ENCODE measurements at places on chromosomes 3 and 15.
A peak's percentile ranks its signal among the peaks of the same experiment; 100 is the strongest.

DNA sequence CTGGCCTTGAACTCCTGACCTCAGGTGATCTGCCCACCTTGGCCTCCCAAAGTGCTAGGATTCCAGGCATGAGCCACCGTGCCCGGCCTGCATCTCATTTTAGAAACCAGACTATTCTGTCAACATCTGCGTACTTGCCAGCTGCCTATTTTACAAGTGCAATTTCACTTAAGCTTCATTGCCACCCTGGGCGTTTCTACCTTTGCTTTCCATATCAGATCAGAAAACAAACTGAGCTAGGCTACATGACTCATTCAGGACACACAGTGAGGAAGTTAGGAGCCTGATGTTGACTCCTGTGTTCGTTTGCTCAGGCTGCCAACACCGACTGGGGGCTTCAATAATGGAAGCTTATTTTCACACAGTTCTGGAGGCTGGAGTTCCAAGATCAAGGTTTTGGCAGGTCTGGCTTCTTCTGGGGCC lies 42.3 kb upstream of the KLHL25 start:
- no peak for DNase-seq

DNA sequence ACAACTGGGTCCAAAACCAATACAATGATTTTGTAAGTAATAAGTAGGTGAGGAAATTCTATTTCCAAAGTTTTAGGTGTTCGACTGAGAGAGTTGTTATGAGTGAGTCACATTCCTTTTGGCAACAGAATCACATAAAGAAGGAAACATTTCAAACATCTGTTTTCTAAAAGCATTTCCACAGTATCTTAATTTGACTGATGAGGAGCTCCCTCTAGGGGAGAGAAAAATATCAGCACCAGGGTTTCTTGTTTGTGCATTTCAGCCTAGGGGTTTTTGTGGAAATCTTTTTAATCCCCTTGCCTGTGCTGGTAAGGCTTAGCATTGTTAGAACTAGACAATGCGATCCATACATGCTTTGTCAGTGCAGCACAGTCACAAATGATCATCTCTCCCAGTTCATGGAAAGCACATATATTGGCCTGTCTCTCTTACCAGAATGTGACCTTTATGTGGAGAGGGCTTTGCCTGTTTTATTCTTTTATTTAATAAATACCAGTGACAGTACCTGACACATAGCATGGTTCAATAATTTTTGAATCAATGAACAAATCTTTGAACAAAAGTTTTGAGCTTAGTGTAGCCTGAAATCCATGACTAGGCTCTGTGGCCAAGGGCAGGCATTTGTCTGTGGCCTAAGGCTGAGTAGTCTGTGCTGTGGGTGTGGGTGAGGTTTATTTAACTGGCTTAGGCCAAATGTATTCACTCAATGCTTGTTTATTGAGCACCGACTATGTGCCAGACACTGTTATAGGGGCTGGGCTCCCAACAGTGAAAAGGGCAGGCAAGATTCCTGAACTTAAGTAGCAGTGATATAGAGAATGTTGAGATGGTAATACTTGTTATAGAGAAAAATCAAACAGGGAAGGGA lies 21.1 kb upstream of the IQCF6 start:
- peak; percentile 79 for DNase-seq

GRCh38 chr3:181711325-181712135 lies at the start of gene SOX2:
SOX2 (plus strand) TSS chr3:181711925; CDS start chr3:181712361, 436 bp downstream.
- DNase-seq, result peak; percentile 63

DNA sequence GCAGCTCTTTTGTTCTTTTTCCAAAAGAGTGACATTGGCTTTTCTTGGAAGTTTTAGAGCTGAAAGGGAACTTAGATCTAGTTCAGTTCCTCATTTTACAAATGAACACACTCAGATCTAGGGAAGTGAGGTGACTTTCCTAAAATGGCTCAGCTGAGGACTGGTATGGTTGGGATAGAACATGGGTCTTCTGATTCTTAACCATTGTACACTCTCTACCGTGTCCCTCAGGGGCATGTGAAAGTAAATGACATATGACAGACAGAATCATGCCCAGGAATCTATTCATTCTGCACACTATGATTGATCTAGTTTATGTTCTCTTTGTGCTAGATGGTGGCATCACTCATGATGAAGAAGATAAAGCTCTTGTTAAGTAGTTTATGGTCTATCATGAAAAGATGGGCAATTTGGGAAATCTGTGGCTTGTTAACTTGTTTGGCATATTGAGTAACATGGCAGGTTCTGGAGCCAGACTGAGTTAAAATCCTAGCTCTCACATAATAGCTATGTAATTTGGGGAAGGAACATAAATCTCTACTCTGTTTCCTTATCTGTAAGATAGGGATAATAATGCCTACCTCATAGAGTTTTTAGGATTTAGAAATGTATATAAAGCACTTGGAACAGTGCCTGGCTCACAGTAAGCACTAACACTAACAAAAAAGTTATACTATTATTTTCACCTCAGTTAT lies 30.9 kb downstream of the UBE2E1 start:
- DNase-seq, result no peak

DNA sequence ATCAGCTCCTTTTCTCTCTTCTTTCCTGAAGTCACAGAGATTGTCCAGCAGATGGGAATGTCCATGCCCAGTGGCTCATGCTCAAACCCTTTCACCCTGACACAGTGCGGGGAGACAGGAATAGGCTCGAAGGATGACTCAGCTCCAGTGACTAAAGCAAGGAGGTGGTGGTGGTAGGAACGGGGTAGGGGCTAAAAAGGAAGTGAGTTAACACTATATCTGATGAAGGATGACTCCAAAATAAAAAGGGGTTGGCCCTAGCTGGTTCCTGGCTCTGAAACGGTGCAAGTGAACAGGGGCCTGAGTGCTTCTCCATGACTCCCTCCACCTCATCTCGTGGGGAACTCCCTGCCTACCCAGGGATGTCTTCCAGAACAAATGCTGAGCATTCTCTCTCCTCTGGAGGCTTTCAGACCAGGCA lies 167.4 kb upstream of the LPP start:
- peak; percentile 93 for DNase-seq

- no peak for DNase-seq
Observed at GRCh38 chr15:61524086-61524485, 295.0 kb upstream of the RORA start.

GRCh38 chr3:134079761-134080160 lies 50.0 kb upstream of the SLCO2A1 start:
- DNase-seq, result no peak

DNA sequence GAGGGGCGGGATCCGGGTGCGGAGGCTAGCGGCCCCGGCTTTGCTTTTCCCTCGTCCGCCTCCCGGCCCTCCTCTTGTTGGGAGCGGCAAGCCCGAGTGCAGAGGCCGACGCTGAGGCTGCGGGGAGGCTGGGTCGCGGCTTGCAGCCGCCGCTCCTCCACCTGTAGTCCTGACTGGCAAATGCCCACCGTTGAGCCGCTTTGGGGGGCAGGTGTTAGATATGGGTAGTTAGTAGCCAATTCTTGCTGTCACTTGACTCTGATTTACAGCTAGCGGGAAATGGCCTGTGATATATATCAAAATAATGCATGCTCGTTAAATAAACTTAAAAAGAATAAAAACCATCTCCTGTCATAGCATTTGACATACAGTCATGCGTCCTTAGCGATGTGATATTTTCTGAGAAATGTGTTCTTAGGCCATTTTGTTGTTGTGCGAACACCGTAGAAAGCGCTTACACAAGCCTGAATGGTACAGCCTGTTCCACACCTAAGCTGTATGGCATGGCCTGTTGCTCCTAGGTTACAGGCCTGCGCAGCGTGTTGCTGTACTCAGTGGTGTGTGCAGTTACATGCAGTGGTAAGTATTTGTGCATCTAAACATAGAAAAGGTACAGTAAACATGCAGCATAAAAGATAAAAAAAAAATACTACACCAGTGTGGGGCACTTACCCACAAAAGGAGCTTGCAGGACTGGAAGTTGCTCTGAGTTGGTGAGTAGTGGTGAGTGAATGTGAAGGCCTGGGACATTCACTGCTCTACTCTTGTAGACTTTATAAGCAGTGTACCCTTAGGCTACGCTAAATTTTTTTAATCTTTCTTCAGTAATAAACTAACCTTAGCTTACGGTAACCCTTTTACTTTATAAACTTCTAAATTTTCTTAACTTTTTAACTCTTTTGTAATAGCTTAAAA lies 873 bp downstream of the CAPN7 start:
- DNase-seq, result peak; percentile 37

DNA sequence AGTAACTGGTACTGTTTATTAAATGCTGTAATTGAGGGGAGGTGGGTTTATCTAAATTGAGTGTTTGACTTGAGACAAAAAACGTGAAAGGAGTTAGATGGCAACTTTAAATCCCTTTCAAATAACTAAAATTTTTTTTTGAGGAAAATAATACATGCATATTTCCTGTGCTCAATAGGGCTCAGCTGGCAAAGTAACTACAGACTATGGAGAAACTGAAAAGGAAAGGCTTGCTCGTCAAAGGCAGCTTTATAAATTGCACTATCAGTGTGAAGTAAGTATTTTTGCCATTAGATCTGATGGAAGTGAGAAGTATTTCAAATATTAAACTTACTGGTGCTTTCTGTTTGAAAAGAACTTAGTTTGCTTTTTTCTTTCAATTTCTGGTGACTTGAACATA lies 72.2 kb downstream of the DZIP3 start:
- DNase-seq, result no peak

DNA sequence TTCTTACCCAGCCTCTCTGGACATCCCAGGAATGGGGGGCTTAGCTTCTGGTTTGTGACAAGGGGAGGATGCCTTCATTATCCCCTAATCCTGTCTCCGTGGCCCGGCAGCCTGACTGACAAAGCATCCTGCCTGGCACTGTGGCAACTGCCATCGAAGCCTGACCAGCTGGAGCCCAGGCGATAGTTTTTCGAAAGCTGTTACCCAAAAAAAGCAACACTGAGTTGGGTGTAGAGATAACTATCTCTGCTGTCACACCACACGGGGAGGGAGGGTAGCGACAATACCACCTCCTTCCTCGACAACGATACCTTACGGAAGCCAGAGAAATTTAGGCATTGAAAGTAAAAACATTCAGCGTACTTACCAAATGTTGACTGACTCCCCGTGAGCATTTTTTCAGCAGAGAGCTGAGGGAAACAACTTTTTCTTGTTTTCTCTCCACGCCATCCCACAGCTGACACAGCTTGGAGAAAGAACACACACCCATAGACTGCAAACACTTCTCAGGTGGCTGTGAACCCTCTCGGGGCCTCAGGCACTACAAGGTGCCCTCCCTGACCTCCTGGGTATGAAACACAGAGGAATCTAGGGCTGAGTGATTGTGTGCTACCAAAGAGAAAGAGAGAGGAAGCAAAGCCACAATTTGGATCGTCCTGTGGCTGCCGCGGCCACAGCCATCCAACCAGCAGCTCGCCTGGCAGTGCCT lies 361.9 kb upstream of the ICE2 start:
- no peak for DNase-seq

DNA sequence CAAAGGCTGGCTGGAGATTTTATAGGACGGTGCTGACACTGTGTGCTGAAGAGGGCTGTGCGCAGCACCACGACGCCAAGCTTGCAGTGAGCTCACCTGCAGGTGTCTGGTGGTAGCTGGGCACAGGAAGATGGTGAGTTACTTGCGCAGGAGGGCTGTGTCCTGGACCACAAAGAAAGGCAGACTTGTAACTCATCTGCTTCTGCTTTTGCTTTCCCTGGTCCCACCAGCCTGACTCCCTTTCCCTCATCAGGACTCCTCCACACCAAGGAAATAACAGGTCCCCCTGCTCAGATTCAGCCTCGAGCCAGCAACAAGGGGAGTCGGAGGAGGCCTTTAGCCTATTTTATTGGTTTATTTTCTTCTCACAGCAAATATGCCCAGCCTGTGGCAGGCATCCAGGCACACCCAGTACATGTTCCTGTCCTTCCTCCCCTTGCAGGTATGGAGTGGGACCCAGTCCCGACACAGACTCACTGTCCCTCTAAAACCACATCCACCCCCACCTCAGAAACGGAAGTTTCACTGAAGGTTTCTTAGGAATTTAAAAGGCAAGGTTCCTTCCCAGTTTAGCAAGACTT lies 35.6 kb upstream of the FLNB start:
- DNase-seq, result no peak

GRCh38 chr3:114380233-114380651 lies 86.4 kb downstream of the TIGIT start:
- DNase-seq, result peak; percentile 93

- DNase-seq, result peak; percentile 26
Observed at GRCh38 chr3:153210146-153210545, 48.1 kb downstream of the RAP2B start.

DNA sequence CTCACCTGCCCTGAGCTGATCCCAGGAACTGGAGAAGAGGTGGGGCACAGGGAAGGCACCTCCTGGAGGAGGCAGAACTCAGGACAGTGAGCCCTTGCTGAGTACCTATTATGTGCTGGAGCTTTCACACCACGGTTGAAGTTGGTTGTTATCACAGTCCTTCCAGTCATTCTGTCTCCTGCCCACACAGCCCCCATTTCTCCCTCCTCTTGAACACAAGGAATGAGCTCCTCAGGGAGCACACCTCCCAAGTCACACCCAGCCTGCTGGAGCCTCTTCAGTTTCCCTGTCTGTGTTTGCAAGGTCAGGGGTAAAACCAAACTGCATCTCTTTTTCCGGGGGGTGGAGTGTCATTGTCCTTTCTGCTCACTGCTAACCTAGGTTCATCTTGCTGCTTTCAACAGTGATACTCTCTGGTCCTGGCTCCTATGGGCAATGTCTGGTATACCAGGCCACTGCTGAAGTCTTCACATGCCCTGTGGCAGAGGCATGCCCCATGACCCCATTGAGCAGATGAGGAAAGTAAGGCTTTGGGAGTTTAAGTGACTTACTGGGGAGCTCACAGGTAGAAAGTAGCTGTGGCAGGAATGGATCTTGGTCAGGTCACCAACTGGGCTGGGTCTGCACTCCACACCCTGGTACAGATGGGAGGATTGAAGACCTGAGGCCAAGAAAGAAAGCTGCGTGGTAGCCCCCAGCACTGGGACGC lies 30.0 kb downstream of the C3orf18 start:
- DNase-seq, result no peak

DNA sequence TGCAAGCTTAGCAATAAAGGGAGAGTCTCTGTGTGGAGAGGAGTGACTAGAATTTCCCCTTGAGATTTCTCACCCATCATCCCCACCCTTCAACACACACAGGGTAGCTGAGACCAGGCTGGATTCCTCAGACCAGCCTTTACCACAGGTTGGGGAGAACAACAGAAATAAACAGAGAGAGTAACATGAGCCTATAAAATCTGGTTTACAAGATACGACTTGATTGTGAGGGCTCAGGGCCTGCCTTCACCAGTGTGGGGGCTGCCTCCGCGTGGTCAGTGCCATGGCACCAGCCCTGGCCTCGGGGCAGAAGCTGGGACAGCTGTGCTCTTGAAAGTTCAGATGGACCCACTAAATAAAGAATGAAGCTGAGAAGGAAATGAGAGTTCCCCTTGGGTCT lies 14.6 kb upstream of the MAGEF1 start:
- peak; percentile 39 for DNase-seq

- DNase-seq, result no peak
Observed at GRCh38 chr3:186986406-186986805, 56.1 kb downstream of the ST6GAL1 start.

GRCh38 chr15:42800731-42801474 lies 64.0 kb upstream of the CDAN1 start:
- no peak for DNase-seq

DNA sequence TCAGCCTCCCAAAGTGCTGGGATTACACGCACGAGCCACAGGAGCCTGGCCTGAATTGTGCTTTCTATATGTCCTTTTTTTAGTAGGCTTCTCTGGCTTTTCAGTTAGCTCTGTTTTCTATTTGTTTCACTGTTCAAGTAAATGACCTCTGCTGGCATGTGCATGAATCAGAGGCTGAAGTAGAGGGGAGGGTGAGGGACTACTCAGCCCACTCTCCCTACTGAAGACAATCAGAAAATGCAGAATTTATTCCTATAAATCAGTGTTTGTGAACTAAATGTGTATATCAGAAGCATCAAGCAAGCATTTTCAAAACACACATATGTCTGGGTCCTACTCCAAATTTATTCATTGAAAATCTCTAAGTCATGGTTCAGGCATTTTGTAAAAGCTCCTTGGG lies 45.0 kb downstream of the ZMAT3 start:
- no peak for DNase-seq
